ENCODE measurements at places on chromosomes 13 and 19.

GRCh38 chr19:45515081-45515624 is 7.9 kb downstream of the VASP start:
- no peak for DNase-seq

DNA sequence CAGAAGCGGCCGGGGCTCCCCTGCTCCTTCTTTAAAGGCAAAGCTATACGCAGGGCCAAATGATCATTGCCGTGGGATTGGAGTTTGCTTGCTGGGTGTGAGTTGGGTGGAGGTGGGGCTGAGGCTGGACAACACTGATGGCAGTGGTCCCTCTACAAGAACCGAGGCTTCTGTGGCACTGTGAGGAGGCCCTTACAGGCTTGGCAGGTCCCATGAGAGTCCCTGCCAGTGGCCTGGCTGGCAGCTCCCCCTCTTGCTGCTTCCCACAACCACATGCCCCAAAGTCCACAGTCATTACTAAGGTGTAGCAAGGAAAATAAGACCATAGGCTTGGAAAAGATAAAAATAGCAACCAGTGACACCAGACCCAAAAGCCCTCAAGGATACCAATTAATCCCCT is 98.4 kb downstream of the ANKRD10 start:
- no peak for DNase-seq

- no peak for DNase-seq
Observed at GRCh38 chr19:32651729-32652140, 23.2 kb downstream of the ANKRD27 start.

GRCh38 chr19:14476673-14477401 is 1.7 kb upstream of the PTGER1 start:
- DNase-seq, result no peak

- DNase-seq, result no peak
Observed at GRCh38 chr13:75947448-75947847, 311.3 kb downstream of the LMO7 start.

GRCh38 chr19:57436417-57436816 is 1.3 kb downstream of the ZNF749 start:
- no peak for DNase-seq

- no peak for DNase-seq
Observed at GRCh38 chr19:14078411-14078810, 5.8 kb downstream of the MISP3 start.

GRCh38 chr13:112905990-112906641 is 62.9 kb upstream of the MCF2L start:
- DNase-seq, result no peak

- DNase-seq, result peak; percentile 18
Observed at GRCh38 chr13:41960211-41960636, 685 bp downstream of the VWA8 start.

DNA sequence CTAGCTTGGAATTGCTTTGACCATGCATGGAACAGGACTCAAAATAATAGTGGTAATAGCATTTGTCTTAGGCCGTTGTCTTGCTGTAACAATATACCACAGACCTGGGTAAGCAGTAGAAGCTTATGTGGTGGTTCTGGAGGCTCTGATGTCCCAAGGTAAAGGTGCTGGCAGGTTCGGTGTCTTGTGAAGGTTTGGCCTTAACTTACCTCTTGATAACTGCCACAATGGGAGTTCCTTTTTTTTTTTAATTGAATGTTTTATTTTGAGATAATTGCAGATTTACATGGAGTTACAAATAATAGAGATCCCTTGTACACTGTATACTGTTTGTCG is 5.8 kb downstream of the RPL21 start:
- no peak for DNase-seq

GRCh38 chr13:37476874-37477273 is 121.7 kb downstream of the POSTN start:
- no peak for DNase-seq

DNA sequence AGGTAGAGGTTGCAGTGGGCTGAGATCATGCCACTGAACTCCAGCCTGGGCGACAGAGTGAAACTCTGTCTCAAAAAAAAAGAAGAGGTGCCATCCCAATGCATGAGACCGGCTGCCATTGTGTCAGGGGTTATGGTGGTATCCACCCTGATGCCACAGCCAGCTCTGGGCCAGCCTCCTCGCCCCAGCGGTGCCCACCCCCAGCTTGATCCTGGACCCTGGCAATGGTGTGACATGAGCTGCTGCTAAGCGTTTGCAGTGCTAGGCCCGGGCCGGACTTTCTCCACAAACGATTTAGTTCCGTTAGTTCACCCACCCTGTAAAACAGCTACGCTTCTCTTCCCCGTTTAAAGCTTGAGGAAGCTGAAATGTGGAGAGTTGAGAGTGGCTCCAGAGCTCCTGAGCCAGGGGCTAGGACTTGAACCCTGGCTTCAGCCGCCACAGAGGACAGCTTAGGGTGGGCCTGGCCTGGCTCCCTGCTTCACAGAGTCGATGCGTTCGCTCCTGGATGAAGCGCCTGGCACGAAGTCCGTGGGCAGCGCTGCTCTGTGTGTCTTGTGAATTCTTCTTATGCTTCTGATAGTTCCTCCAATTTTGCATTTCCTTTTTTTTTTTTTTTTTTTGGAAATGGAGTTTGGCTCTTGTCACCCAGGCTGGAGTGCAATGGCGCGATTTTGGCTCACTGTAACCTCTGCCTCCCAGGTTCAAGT is 25.5 kb downstream of the NKPD1 start:
- DNase-seq, result no peak

Data from urinary bladder (tissue), 4 donors.